ENCODE measurements at places on chromosomes 3 and 15.

GRCh38 chr15:73704869-73705645 lies 20.9 kb downstream of the CD276 start:
- no peak for DNase-seq

DNA sequence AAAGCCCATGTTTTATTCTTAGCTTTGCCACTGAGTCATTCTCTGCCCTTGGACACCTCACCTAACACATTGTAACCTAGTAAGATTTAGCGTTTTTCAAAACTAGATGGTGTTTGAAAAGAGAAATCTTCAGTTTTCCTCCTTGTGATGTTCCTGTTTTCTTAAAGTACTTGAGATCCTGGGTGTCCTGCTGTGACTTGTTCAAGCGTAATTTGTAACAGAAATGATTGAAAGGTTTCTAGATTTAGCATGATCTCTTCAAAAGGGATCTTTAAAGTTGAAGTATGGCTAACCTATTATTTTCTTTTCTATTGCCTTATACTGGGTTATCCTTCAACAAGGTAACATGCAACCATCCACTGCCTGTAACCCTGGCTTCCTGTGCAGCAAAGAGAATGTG lies 32.6 kb upstream of the SPATA16 start:
- DNase-seq = no peak

GRCh38 chr3:115139072-115139471 lies 8.0 kb downstream of the ZBTB20 start:
- no peak for DNase-seq

- DNase-seq = no peak
These were observed 220.8 kb upstream of the ATP10A start for GRCh38 chr15:26083896-26084295.

GRCh38 chr15:29432191-29433049 lies 162.8 kb upstream of the NSMCE3 start:
- no peak for DNase-seq
